ENCODE measurements at places on chromosomes 5 and 9.

DNA sequence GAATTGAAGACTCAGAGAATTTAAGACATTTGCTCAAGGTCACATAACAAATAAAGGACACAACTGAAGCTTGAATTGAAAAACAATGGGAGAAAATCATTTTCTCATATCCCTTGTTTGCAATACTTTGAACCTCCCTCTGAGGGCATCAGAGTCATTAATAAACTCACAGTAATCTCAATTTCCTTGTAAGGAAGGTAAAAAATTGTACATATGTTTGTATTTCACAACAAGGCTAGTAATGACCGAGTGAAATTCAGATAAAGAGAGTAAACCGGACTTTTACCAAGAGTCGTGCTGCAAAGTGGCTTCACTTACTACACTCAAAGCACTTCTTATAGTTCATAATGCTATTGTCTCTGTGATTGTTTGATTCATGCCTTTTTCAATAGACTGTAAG, 665.0 kb downstream of the NR2F1-AS1 start:
- no peak for DNase-seq

DNA sequence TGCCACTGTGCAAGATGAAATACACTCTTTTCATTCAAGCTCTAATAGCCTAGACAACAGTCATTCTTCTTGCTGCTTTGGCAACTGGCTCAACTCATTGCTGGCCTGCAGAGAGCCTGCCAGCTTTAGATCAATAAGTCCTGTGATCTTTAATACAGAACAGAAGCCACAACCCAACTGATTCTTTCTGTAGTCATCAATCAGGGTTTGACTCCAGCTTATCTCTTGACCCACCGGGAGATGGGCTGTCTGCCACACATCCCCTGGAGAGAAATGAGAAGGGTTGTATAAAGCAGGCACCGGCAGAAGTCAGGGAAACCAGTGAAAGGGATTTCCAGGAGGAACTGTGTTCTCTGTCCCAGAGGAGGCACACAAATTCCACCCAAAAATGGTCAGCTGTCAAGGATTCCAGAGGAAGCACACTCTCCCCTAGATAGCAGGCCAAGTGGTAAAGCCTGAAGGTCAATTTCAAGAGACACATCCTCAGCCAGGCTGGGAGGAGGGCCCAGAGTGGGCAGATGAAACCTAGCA, 24.5 kb downstream of the LHFPL2 start:
- DNase-seq: no peak

GRCh38 chr9:88313364-88314220, 74.7 kb upstream of the SPIN1 start:
- DNase-seq: no peak

DNA sequence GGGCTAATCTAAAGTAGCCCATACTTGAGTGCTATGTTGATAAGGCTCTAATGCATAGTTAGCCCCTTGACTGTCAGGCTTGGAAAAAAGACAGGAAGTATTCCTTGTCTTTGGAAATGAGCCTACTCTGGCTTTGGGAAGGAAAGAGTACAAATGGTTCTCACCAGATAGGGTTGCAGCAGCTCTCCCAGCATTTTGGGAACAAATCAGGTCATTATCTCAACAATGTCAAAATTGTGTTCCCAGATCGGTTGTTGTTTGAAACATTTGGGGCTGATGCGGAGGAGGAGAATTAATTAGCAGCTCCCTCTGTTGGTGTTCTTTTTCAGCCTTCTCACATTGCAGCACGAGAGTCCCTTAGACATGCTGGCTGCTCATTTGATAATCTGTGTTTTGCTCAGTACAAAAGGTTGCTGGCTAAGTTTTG, 294.7 kb upstream of the DMRT1 start:
- no peak for DNase-seq

DNA sequence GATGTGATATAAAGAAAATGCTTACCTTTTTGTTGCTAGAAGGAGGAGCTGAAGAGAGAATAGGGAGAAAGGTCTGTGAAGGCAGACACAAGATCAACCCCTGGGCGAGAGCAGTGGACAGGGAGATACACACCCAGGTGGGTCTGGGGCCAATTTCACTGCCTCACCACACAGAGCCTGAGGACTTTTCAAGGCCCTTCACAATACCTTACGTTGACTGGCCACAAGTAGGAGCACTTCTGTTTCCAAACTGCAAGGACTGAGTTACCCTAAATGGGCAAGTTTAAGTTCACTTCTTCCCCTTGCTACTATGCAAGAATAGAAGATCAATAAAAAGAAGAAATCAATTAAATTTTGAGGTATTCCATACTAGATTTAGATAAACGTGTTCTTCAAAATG, 174.5 kb upstream of the SLC12A2 start:
- DNase-seq: no peak

- DNase-seq: no peak
These were observed 95.0 kb downstream of the C5orf15 start for GRCh38 chr5:133873449-133873848.
